T-helper 17 cell (primary cell): ENCODE measurements at places on chromosomes 3 and 15.

DNA sequence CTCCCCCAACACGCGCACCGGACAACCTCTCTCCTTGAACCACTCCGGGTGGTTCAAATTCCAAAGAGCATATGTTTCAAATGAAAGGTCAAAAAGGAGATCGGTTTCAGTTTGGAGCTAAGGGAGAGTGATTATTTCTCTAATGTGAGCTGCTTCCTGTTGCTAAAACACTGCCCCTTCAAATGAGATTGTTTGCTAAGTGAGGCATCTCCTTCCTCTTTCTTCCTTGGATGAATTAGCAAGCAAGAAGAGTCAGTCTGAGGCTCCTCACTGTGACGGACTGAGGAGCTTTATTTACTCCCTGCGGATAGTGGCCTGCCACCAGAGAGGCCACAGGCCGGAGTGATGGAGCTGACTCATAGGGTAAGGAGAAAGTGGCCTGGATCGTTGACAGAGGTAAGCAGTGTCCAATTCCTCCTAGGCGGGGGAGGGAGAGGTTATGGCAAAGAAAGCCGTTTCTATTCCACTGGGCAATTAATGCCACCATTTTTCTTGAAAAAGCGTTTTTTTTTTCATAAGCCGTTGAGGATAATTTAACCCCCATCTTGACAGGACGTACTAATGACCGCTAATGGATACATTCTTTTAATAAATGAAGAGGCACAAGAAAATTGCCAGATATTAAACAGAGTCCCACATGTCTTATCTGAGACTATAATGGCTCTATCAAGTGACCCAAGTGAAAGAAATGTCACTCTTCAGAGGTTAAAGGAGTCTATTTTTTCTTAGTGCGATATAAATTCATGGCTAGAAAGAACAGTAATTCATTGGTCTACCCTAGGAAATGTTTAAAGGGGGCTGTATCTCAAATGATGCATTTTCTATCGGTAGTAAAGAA is 167.0 kb upstream of the ANKRD28 start:
- no peak for DNase-seq

DNA sequence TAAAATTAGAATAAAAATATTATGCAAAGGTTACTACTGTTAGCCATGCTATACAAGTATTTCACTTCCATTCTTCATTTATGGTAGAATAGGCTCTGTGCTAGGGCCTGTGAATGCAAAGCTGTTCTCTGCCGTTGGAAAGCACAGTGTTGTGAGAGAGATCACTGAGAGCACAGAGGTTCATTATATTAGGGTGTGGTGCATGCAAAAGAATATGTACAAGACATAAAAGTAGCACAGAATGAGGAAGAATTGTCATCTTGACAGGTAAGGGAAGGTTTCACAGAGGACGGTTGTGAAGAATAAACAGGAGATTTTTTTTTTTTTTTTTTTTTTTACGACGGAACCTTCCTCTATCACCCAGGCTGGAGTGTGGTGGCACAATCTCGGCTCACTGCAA is 25.2 kb upstream of the FNDC3B start:
- DNase-seq, result no peak

DNA sequence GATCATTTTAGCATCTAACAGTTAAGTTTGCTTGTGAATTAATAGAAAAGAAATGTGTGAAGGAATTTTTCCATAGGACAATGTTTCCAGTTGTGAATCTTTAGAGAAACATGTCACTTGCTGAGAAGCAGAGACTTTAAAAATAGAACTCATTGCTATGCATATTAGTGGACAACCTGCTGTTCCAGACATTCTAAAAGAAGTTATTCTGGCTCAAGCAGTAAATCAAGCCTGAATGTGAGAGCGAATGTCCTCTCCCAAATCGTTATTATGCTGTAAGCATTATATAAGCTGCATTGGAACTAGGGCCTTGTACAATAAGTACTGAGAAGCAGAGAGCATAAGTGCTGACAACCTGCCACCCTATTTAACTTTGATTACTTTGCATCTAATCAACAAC is 990.9 kb downstream of the PLOD2 start:
- no peak for DNase-seq

DNA sequence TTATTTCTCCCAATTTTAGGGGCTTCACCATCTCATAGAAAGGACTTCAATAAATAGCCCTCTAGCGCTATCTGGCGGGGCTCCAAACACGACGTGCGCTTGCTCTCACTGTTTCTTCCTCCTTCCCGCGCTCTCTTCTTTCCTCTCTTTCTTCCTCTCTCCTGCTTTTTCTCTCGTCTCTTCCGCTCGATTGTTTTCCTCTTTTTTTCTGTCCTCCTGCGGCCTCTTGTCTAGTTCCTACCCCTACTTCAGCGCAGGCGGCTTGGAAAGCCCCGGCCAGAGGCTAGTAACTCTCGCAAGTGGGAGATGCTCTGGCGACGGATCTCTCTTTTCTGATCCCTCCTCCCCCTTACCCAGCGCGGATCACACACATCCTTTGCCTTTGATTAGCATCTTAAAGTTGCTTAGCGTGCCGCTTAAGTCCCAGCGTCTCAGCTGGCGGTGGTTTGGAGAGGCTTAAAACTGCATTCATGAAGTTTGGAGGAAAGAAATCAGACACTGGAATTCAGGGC is 6.2 kb upstream of the MEIS2 start:
- DNase-seq, result no peak
